ENCODE measurements at places on chromosomes 4 and X.

- no peak for DNase-seq
These were observed 9.2 kb upstream of the ANXA3 start for GRCh38 chr4:78542373-78542772.

GRCh38 chrX:136259543-136259942 lies 8.3 kb upstream of the MAP7D3 start:
- no peak for DNase-seq

GRCh38 chr4:100581337-100581736 lies 63.5 kb upstream of the EMCN start:
- DNase-seq, result peak; percentile 64

DNA sequence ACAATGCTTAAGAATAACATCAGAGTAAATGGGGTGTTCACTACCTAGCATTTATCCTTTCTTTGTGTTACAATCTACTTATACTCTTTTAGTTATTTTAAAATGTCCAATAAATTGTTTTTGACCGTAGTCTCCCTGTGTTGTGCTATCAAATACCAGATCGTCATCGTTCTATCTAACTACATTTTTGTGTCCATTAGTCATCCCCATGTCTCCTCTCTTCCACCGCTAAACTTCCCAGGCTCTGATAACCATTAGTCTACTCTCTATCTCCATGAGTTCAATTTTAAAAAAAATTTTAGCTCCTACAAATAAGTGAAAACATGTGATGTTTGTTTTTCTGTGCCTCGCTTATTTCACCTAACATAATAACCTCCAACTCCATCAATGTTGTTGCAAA lies 381.9 kb downstream of the PRDM5 start:
- DNase-seq, result no peak

- DNase-seq, result peak; percentile 1
These were observed 5.3 kb upstream of the PAPSS1 start for GRCh38 chr4:107725281-107725859.

GRCh38 chr4:5927116-5927515 lies 34.2 kb upstream of the CRMP1 start:
- peak; percentile 34 for DNase-seq

DNA sequence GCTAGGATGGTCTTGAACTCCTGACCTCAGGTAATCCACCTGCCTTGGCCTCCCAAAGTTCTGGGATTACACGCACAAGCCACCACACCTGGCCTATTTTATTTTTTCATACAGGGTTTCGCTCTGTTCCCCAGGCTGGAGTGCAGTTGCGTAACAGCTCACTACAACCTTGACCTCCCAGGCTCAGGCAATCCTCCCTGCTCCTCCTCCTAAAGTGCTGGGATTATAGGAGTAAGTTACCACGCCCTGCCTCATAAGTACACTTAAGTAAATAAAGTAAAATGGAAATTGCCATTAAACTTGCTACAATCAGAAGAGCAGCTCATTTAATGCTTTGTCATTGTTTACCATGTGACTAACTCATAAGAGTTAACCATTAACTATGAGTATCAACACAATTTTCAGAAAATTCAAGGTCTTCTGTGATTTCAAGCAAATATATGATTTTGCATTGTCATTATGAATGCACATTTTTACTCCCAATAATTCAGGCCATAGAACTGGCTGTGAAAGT lies 12.3 kb downstream of the UGDH start:
- DNase-seq, result peak; percentile 99

DNA sequence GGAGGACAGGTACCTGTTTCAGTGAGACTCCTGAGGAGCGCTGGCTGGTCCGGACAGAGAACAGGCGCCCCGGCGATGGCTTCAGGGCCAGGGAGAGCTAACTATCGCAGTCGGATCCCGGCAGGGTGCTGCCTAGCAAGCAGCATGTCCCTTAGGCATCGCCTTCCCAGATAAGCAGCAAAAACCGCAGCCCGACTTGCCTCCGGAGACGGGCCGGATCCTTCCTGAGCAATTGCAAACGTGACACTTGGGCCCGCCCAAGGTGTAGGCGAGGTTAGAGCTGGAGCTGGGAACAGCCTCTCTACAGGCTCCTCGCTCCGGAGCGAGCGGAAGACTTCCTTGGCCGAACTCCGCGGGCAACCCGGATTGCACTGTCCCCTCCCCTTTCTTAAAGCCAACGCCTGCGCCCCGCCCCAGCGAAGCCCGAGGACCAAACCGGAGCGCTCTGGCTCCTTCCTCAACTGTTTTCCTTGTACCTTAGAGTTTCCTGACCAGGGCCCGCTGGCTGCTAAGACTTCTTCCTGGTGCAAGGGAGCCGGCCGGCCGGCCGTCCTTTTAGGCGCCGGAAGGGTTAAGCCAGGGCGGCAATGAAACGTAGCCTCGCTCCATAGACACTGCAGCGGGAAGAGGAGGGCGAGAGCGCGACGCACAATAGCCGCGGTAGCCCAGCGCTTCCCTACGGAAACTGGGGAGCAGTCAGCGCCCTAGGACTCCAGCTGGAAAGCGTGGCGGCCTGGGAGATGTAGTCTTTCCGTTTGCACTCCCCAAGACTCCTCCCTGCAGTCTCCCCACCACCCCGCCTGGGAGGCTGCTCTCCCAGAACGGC lies at the start of gene OPHN1:
OPHN1 (minus strand) TSS at position 341 of the 826 bp plus-strand sequence. CDS start 475 bp downstream, outside the sequence.
- DNase-seq, result peak; percentile 74

DNA sequence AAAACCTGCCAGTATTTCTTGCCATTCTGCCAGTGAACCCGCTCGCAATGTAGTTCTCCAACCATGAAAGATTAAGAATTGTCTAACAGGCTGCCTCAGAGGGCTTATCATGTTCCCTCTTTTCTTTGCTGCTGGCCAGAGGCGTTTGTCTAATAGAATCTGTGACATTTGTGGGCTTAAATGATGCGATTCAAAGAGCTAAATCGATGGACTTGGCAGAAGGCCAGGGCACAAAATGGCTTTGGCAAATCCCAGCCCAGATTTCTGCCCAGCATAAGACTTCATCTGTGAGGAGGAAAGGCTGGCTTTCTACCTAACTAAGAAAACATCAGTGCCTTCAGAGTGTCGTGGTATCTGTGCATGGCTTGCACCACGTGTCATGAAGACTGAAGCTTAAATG lies 79.9 kb downstream of the TRPC5OS start:
- DNase-seq, result no peak

DNA sequence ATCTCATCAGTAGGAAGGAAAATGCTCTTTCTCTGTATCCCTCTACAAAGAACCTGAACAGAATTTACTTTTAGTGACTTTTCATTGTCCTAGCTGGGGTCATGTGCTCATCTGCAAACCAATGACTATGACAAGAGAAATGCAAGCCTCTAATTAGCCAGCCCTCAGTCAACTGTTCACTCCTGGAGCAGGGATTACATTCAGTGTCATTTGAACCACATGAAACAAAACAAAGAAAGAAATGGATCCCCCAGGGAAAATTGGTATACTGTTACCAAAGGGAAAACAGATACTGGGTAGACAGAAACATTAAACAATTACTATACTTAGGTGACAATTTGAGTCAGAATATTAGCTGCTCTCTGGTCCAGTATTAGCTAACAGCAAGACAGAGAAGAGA lies 173.6 kb downstream of the RCHY1 start:
- no peak for DNase-seq

- DNase-seq, result no peak
These were observed 66.2 kb downstream of the UBA6 start for GRCh38 chr4:67634741-67635140.

DNA sequence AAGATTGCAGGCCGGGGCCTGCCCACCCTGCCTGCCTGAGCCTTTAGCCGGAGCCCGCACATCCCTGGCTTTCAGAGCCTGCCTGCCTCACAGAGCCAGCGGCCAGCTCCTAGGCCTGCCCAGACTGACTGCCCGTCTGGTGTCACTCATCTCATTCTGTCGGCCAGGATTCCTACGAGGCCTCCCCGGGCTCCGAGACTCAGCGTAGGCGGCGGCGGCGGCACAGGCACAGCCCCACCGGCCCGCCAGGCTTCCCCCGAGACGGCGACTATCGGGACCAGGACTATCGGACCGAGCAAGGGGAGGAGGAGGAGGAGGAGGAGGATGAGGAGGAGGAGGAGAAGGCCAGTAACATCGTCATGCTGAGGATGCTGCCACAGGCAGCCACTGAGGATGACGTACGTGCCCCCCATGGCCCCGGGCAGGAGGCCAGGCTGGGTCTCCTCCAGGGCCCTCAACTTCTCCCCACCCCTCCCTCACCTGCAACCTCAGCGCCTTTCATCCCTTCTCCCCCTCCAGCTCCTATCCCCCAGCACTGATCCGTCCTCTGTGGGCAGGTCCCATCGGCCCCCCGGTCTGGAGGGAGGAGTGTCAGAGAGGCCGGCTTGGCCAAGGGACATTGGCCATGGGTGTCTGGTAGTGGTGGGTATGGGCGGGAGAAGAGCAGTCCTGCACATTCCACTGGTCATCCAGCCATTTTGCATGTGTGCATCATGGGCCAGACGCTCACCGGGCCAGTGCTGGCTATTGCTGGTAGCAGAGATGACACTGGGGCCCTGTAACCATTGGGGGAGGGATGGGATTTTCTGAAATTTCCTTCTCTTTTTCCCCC lies 22.6 kb upstream of the UBA1 start:
- DNase-seq, result no peak

DNA sequence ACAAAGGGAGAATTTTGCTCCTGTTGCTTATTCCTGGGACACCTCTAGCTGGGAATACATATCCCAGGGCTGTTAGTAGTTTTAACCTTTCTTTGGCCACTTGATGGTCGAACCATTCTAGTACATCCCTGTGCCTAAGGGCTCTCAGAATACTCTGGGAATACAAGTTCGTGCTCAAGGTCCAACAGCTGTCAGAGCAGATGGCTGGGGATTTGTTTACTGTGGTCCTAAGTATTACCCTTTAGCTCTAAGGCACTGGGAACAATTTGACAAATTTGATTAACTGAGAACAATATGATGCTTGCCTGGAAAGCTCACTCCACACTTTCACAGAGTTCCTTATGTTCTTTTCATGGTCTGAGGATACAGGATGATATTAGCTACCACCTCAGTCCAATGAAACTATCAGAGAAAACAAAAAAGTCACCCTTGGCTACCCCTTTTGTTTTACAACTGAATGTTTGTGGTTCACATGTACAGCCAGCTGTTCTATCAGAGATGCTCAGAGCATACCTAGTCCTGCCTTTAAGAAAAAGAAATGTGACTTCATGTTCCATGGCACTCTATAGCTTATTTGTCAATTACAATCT lies 47.4 kb upstream of the PHOX2B start:
- DNase-seq, result no peak

DNA sequence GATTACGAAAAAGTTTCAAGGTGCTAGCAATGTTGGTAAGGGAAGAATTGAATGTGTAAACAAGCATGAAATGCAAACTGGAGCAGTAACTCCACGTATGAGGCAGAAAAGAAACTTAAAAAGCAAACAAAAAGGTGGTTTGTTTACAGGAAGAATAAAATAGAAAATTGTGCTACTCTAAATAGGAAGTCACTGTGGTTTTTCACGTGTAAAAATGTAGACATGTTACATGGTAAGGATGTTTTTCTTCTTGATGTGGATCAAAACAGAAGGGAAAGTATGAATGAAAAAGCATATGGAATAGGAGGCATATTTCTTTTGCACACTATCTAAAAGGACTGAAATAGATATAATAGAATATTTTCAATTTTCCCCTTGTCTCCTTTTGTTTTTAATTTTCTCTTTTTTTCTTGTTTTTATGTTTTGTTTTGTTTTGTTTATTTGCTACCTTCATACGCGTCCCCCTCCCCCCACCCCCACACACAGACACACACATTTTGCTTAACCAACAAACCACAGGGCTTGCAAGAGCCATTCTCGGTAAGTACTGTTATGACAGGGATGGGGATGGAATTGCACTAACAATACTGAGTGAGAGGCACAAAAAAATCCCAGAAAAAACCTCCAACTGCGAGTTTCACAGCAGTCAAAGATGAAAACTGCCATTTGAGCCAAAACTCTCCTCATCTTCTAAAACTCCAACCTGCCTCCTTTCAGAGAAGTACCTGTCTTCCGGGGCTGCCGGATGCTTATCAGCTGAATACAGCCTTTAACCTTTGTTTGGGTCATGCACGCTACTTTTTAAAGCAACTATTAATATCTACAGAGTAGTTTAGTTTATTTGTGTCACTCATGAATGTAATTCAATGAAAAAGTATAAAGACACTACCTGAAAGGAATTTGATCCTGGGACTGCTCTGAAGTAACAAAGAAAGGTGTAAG lies 135.8 kb downstream of the IL15 start:
- DNase-seq, result peak; percentile 58
